ENCODE measurements at places on chromosomes 6 and 20. TPM values are rescaled to one million over a fixed set of nuclear protein-coding genes. Genes with fewer than 3 reads are reported as not detected.

GRCh38 chr6:49980898-49981297, 11.5 kb upstream of the DEFB113 start:
- DNase-seq: no peak

DNA sequence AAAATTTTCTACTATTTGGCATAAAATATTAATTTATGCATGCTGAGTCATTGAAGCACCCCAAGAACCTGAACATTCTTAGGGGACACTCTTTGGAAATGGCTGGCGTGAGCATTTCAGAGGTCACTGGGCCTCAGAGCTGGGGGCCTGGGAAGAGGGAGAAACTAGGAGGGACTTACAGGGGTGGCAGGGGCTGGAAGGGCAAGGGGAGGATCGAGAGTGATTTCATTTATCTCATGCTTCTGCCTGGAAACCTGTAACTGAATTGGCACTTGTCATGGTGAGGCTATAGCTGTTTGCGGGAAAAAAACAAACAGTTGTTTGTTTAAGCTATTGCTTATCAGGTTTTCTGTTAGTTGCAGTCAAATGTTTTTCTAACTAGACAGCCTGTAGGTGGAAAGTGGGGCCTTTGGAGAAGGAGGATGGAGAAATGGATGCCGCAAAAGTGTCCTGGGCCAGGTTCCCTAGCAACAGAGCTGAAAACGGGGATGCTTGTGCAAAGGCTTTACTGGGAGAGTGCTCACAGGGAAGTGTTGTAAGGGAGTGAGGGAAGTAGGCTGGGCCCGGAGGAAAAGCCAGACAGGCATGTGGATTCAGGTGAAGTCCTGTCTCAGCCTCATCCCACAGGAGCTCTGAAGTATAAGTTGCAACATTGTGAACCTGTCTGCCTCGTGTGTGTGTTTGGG, 36.4 kb upstream of the KAT14 start:
- DNase-seq: no peak

DNA sequence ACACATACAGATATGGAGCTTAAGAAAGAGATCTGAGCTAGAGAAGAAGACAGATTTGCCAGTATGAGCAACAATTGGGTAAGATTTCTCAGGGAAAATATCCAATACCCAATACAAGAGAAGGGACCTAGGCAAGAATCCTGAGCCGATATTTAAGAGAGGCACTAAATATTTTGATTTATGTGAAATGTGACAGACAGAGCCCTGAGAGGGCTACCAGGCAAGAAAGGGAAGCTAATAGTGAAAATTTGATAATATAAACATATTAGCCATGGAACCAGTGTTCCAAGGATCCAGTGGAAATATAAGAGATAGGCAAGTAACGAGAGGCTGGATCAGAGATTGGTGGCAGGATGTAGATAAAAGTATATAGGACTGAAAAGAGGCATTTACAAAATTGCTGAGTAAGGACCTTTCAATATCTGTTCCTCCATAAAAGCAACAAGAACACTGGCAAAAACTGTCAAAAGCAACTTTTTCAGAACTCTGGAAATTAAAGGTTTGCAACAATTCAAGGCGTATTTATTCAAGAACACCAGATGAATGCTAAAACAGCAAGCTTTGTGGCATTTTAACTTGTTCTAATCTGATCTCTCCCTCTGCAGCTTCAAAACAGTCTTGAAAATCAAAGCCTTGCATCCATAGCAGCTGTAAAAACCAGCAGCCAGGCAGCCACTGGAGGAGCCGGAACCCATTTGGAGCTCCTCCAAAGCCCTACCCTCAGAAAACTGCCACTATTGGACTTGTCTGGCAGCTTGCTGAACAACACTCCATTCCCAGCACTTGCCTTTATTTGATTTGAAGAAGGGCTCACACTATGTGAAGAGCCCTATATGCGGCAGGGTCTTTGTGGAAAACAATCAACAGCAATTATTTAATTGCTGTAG, 58.8 kb downstream of the REV3L start:
- DNase-seq: no peak

DNA sequence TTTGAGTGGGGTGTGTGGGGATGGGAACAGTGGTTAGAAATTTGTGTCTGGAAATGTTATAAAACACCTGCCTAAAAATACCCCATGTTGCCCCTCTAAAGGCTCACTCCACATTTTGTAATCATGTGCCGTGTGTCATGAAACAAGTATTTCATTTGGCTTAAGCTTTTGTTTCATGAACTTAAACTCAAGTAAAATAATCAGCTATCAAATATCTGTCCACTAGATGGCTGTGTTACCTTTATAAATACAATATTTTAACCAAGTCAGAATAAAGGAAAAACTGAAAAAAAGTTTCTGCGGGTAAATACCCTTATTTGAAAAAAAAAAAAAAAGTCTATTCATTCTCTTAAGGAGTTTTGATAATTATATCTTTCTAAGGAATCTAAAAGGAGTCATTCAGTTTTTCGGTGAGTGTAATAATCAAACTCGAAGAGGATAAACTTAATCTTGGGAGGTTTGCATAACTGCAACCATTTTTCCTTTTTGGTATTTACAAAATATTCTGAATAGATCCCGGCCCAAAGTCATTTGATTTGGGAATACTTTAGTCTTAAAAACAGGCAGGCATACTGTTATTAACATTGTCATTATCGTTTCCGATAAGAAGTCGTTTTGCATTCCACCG, 29.9 kb upstream of the MTRF1L start:
- DNase-seq: no peak

DNA sequence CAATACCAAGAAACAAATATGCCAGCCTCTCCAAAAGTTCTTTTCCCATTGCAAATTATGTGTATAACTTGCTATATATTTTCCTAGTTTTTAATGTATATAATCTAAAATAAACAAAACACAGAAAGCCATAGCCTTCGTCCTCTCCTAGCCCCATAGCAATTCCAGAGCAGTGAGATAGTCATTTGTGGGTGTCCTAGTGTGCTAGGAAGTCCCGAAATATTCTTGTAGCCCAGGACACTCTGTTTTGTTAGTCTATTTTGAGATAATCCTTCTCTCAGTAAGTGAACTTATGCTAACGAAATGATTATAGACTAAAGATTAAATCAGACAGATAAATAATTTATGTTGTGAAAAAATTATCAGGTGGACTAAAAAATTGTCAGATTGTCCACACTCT, 90.7 kb downstream of the AIG1 start:
- no peak for DNase-seq

- DNase-seq: no peak
Observed at GRCh38 chr6:167968091-167968490, 29.4 kb upstream of the KIF25 start.

DNA sequence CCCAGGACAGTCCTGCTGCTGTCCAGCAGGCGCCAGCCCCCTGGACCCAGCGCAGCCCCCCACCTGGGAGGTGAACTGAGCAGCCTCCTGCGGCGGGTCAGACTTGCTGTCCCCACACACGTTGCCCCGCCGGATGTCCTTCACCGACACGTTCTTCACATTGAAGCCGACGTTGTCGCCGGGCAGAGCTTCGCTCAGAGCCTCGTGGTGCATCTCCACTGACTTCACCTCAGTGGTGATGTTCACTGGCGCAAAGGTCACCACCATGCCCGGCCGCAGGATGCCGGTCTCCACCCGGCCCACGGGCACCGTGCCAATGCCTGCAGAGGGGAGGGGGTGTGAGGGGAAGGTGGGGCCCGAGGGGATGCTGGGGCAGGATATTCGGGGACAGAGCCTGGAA, 8.5 kb downstream of the EEF1A2 start:
- no peak for DNase-seq

DNA sequence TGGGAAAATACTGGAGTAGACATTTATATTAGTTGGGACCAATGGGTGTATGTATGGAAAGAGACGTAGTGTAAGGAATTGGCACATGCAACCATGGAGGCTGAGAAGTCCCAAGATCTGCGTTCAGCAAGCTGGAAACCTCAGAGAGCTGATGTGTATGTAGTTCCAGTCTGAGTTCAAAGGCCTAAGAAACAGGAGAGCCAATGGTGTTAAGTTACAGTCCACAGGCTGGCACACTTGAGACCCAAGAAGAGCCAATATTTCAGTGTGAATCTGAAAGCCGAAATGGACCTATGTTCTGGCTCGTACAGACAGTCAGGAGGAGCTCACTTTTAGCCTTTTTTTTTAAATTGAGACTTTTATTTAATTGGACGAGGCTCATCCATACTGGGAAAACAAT, 244.2 kb downstream of the CDKAL1 start:
- no peak for DNase-seq

- no peak for DNase-seq
Observed at GRCh38 chr6:121437851-121438651, 2.6 kb downstream of the GJA1 start.

GRCh38 chr6:77373955-77374354, 89.3 kb downstream of the HTR1B start:
- DNase-seq: no peak

GRCh38 chr6:15656145-15656544, 6.7 kb downstream of the DTNBP1 start:
- DNase-seq: no peak

- DNase-seq: no peak
Observed at GRCh38 chr6:90297867-90298381, 1.3 kb upstream of the BACH2 start.

- no peak for DNase-seq
Observed at GRCh38 chr6:125749865-125750691, 646 bp downstream of the HEY2 start.

SYNDIG1 gene
- total RNA-seq: not detected

STMND1 gene
- not detected for total RNA-seq

RAB32 gene
- total RNA-seq: 2.4 TPM
